ENCODE measurements at places on chromosomes 2 and 18.

DNA sequence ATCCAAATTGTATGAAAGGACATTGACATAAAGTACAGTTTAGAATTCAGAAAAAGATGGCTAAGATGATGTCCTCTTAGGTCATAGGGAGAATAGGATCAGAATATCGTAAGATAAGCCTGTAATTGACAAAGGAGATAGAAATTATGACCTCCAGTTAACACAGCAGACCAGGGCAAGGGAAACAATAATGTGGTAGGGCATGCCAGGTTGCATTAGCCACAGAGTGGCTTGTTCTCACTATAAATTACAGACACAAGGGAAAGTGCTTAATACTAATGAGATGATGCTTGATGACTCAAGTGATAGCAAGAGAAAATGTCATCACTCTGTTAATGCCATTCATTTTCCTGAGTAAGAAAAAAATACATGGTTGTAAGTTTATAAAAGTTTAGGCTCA lies 48.9 kb upstream of the LRP1B start:
- DNase-seq = no peak

DNA sequence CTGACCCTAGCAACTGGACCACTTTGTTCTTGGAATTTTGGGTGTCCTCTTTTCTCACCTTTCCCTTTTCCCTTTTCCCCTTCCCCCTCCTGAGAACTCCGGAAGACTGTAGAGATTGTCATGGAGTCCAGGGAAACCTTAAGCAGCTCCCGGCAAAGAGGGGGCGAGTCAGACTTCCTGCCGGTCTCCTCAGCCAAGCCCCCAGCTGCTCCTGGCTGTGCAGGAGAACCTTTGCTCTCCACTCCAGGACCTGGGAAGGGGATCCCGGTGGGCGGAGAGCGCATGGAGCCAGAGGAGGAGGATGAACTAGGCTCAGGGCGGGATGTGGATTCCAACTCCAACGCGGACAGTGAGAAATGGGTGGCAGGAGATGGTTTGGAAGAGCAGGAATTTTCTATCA lies 20.5 kb downstream of the SETBP1 start:
- no peak for DNase-seq

GRCh38 chr2:8402222-8402621 lies 279.6 kb upstream of the ID2 start:
- DNase-seq = no peak

- DNase-seq = no peak
These were observed 2.4 kb upstream of the POU3F3 start for GRCh38 chr2:104851291-104852089.

DNA sequence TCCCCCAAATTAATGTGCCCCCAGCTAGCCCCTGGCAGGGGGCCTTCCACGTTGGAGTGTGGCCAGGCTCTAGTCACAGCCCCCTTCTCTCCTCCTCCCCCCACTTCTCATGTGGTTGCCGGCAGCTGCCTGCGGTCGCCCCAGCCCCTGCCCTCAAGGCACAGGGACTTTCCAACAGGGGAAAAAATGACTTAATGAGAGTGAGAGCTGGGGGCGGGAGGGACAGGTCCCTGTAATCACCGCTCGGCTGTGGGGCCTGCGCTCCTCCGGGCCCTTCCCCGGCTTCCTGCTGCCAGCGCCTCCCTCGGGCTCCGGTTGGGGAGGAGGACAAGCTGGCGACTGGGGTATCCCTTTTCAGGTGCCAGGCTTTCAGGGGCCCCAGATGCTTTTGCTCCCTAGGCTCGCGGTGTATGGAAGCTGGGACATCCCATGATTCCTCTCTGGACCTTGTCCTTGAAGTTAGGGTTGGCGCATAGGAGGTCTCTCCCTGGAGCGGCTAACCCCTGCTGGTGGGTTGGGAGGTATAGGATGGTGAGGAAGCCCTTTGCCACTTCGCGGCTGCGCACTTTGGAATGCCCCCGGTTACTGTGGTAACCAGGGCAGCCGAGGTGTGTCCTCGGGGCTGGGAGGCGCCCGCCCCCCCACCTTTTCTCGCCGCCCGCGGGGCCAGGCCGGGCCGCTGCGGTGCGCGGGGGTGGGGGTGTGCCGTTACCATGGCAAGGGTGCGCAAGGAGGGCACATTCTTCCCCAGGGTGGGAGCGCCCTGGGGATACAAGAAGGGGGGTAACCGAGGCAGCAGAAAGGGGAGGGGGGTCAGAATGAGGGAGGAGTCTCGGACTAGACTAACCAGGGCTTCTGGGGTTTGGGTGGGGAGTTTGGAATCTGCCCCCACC lies 16.1 kb downstream of the WNT10A start:
- DNase-seq = no peak

- DNase-seq = no peak
These were observed 66.0 kb downstream of the RAB31 start for GRCh38 chr18:9774150-9774549.

DNA sequence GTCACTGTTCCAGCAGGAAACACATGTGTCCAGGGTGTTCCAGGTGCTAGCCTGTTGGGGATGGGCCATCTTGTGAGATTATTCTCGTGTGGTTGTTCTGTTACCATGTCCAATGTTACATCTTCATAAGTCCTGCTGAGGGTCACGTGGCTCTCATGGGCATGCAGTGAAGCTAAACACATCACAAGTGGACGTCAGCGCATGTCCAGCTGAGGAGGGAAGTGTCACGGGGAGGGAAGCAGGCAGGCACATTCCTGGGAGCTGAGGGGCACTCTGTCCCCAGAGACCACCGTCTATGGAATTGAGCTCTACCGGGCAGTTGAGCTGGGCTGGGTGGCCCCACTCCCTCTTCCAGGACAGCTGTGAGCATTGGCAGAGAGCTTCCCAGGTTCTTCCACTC lies 155.3 kb upstream of the TWIST2 start:
- DNase-seq = no peak

DNA sequence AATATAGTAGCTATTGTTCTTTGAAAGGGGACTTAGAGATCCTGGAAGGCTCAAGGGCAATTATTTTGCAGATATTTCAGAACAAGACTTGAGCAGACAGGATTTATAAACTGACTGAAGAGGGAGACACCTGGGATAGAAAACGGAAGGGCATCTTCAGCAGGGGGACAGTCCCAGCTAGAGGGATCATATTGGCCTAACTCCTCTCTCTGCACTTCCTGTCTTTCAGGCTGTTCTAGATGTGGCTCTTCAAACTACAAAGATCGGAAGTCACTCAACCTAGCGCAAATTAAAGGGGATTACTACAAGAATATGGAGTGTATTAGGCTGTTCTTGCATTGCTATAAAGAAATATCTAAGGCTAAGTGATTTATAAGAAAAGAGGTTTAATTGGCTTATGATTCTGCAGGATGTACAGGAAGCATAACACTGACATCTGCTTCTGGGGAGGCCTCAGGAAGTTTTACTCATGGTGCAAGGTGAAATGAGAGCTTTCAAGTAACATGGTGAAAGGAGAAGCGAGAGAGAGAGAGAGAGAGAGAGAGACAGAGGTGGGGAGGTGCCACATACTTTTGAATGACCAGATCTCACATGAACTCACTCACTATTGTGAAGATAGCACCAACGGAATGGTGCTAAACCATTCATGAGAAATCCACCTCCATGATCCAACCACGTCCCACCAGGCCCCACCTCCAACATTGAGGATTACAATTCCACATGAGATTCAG lies 5.3 kb upstream of the CTIF start:
- no peak for DNase-seq

- no peak for DNase-seq
These were observed 20.5 kb downstream of the PCARE start for GRCh38 chr2:29053670-29054400.

- DNase-seq = no peak
These were observed 8.8 kb downstream of the VIL1 start for GRCh38 chr2:218427741-218428140.

- DNase-seq = no peak
These were observed 61.3 kb upstream of the SH3RF3 start for GRCh38 chr2:109067631-109068125.

GRCh38 chr2:18005411-18005810 lies 126.9 kb downstream of the KCNS3 start:
- DNase-seq = no peak

DNA sequence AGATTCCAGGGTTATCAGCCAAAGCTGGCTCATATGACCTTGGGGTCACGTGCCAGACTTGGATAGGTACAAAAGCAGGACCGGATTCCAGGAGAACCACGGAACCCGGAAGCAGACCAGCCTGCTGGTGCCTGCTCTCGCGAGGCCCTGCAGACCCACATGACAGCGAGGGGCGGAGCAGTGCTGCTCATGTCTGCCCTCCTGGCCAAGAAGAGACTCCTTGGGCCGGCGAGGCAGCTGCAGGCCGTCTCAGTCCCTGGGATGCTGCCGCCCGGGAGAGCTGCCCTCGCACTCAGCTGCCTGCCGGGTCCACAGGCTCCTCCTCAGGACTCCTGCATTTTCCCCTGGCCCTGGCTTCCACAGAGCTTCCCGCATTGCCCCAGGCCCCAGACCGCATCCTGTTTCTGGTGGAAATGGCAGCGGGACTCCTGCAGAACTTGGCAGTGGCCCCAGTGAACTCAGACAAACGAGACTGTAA lies 739.5 kb downstream of the SOCS6 start:
- no peak for DNase-seq

DNA sequence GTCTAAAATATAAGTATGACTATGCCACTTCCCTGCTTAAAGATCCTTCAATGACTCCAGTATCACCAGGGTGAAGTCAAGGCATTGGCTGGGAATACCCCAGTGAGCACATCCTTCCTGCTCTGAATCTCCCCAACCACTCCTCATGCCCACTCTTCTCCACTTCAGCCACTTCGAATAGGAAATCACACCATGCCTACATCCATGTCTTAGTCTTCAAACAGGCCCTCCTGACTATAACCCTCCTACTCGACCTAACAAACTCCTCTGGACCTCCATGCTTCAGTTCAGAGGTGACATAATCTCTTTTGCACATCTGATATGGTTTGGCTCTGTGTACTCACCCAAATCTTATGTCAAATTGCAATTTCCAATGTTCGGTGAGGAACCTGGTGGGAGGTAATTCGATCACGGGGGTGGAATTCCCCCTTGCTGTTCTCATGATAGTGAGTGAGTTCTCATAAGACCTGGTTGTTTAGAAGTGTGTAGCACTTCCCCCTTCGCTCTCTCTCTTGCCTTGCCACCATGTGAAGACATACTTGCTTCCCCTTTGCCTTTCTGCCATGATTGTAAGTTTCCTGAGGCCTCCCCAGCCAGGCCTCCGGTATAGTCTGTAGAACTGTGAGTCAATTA lies 87.8 kb upstream of the TFCP2L1 start:
- no peak for DNase-seq

DNA sequence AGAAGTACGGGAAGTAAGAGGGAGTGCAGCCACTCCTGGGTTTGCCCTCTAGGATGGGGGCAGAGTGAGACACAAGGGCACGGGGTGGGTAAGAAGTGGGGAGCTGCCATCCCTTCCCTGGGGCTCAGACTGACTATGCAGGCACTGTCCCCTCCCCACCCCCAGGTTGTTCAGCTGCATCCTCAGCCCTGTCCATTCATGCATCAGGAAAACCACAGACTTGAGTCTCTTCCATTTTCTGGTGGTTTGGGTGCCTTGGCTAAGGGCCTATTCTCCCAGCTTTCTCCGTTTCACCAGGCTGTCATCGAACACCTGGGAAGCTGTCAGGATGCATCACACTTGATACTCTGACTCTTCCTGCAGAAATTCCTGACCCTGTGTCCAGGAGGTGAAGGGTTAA lies 111.9 kb downstream of the TFCP2L1 start:
- no peak for DNase-seq

DNA sequence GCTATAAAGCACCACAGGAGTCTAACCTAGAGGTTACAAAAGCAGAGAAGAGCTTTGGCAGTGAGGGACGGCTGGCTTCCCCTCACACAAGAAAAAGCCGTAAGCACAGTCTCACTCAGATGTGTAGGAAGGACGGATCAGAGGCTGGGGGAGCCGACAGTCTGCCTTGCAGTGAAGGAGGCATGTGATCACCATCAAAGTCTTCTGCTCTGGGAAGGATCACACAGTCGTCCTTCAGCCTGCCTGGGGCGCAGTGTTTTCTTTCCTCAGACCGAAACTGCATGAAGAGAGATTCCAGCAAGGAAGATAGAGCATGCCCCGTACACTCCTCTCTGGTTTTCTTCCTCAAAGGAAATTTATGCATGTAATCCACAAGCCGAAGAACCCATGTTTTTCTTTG lies 24.1 kb downstream of the GATA6 start:
- no peak for DNase-seq

GRCh38 chr18:62883937-62884735 lies 168.8 kb downstream of the PHLPP1 start:
- DNase-seq = no peak

- DNase-seq = no peak
These were observed 37.9 kb downstream of the SLC38A11 start for GRCh38 chr2:164917296-164917903.

- no peak for DNase-seq
These were observed 18.4 kb upstream of the ZNF638 start for GRCh38 chr2:71313016-71313766.

DNA sequence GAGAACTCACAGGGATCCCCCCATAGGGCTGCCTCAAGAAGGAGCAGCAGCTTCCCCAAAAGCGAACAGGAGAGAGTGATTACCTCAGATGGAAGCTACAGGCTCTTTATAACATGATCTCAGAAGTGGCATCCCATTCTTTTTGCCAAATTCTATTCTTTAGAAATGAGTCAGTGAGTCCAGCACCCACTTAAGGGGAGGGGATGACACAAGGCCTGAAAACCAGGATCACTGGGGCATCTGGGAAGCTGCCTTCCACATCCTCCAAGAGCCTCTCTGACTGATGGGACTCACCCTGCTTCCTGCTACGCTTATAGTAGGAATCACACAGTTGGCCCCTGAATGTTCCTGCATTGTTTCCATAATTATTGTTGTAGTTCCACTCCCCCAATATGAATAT lies 96.5 kb downstream of the MAPK4 start:
- no peak for DNase-seq

DNA sequence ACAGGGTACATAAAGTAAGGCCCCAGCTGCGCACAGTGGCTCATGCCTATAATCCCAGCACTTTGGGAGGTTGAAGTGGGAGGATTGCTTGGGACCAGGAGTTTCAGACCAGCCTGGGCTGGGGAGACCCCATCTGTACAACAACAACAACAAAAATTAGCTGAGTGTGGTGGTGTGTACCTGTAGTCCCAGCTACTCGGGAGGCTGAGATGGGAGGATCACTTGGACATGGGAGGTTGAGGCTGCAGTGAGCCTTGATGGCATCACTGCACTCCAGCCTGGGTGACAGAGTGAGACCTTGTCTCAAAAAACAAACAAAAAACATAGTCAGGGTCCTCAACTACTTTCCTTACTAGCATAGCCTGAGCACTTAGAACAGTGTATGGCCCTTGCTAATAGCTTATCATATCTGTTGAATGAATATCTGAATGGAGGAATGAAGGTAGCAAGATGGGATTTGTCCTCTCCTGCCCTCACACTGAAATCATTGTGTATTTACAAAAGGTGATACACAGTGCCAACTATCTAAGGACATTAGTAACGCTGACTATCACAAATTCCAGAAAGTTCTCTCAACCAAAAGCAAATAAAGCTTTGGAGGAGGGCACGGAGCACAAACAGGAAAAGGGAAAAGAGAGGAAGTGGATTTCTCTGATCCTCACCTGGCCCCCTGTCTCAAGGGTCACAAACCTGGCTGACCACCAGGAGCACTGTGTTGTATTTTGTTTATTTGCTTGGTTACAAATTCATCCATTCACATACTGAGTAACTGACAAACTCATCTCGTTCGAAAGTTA lies 38.1 kb downstream of the L3MBTL4 start:
- DNase-seq = no peak

Data from hematopoietic multipotent progenitor cell treated with erythropoietin and hydrocortisone succinate and interleukin-3 and kit ligand, for 15 days (in vitro differentiated cells).